HS-27A (cell line): ENCODE measurements at places on chromosomes 3 and 15.

- no peak for DNase-seq
Measured at GRCh38 chr3:59381282-59381681, 331.5 kb upstream of the CFAP20DC start.

DNA sequence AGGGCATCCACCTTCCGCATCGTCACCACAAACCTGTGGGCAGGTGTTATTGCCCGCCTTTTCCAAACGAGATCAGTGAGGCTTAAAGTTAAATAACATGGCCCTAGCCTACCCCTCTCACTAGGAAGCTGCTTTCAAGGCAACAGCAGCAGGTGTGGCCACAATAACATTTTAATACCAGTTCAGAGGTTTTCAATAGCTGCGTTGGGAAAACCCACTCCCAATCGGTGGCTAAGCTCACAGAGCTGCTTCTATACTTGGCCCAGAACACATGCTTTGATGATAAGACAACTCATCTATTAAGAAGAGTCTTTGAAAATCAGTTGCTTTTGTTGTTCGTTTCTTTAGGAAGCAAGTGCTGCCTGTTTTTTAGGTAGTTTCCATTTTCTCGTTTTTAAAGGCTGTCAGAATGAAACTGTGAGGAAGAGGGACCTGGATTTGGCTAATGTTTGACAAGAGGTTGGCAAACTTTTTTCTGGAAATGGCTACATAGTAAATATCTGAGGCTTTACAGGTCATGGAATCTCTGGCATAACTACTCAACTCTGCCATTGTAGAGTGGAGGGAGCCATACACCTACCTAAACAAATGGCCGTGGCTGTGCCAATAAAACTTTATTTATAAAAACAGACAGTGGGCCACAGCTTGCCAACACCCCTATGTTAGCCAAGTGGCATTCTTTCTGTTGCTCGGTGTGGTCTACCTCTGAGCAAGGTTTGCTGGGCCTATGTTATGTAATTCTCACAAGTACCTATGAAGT, 179.6 kb downstream of the FEZF2 start:
- no peak for DNase-seq

DNA sequence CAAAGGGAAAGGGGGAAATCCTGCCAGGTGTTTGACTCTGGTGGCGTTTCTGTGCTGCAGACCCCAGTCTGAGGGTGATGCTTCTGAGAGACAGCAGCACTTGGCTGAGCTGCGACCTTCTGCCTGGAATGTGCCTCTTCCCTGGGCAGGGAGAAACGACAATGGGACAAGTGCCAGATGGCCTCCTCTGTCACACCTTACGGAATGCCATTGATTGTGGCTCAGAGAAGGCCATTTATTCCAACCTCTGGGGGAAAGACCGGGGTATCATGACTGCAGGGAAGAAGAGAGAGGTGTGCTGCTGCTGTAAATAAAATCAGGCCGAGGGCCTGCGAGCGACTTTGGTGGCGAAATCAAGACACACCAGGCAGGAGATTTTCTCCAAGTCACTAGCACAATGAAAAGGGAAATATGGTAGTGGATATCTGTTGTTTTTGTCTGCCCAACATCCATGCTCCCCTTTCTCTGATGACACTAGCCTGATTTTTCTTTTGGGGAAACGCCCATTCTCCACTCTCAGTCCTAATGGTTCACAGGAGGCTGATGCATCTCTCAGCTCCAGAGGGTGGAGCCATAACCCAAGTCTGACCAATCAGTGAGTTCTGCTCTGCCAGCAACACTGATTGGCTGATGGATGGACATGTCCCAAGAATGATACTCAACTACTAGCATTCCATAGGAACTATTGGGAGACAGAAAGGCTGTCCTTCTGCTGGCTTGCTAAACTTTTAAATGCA, 336.1 kb downstream of the FOXP1 start:
- no peak for DNase-seq

DNA sequence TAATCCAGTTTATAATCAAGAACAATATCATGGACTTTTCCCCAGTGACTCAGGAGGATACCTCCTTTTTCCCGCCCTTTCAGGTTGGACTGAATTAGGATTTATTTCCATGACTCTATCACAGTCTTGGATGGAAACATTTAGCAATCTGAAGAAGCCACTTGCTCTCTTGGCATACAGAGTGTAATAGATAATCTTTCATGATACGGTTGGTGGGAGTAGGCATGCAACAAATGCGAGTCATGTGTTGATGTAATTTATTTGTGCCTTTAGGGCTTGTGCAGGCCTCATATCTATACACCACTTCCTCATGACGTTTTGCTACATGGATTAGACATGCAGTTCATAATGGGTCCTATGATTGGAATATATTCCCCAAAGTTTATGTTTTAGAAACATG, 54.2 kb upstream of the MCTP2 start:
- no peak for DNase-seq

DNA sequence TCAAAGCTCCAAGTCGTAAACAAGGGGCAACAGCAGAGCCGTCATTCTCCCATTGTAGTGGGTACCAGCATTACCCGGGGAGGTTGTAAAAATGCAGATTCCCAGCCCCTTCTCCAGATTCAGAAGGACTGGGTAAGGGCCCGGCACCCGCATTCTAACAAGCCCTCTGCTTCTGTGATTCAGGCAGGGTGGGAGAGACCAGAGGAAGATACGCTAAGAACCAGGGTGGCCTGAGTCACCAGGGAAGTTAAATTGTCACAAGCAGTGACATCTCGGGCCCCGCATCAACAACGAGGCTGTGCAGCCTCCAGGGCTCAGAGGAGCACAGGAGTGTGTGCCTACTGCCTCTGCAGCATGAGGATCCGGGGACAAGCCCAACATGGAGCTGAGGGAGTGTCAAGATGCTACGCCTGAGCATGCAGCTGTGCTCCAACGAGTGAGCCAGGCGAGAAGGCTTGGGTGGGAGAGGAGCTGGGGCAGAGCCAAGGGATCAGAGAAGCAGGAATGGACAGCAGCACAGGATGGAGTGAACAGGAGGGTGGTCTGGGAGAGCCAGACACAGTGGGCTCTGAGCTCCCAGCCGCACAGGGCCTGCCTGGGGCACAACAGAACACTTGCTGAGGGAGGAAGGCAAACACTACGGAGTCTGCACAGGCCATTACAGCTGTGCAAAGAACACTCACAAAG, 68.5 kb downstream of the CPN2 start:
- no peak for DNase-seq

DNA sequence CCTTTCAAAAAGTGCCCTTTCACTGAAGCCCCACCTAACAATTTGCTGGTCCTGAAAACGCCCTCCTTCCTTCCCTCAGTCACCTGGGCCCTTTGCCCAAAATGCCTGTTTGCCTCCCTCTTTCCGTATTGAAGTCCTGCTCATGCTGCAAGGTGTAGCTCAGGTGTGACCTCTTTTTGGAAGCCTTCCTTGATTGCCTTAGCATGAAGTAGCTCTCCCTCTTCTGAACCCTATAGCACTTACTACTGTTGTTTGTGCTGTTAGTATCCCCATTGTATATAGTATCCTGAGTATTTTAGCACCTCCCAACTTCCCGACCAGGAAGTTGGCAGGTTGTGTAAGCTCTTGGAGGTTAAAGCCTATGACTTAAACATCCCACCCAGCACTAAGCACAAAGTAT, 1.7 kb downstream of the PLS1 start:
- no peak for DNase-seq

DNA sequence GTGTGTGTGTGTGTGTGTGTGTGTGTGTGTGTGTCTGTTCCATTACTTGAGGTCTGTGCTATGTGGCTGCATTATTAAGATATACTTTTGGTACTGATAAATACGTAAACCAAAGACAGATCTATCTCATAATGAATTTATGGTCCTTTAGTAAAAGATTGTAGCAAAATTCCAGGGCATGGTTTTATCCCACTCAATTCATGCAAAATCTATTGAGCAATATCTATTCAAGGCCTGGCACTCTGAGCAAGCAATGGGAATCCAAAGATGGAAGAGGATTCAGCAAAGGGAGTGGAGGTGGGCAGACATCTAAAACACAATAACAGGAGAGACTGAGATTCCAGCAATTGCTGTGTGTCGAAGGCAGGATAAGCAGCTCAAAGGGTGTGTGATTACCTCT, 86.8 kb downstream of the RFTN1 start:
- no peak for DNase-seq

DNA sequence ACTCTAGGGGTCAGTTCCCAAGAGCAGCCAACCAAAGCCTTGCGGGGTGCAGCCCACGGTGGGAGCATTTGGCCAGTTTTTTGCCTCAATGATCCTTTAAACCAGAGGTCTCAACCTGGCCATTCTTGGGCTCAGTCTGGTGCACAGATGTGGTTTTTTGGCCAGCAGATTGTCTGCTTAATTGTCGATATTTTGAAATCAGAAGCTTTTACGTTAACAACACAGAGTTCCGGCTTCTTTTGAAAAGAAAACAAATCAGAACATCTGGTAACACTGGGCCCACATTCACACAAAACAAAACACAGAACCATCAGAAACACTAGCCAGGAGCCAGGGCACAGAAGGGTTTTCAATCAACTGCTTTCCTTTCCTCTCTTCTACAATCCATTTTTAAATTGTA, 127.7 kb downstream of the XXYLT1 start:
- DNase-seq = no peak

GRCh38 chr3:180383332-180384020, 218.5 kb upstream of the TTC14 start:
- DNase-seq = no peak

DNA sequence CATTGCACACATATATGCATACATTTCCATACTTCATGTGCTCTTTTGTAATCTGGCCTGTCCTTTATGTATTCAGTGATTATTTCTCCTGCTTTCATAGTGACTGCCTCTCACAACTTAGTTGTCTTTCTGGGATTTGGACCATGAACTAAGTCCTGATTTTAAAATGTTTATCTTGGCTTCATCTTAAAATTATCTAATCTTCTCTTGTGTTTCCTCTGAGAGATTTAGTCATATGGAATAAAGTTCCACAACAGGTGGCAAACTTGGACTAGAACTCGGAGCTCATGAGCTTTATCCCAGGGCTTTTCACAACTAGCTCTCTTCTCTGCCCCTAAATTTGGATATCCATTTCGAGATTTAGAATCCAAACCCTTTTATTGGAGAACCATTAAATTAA, 44.3 kb downstream of the U2SURP start:
- no peak for DNase-seq

DNA sequence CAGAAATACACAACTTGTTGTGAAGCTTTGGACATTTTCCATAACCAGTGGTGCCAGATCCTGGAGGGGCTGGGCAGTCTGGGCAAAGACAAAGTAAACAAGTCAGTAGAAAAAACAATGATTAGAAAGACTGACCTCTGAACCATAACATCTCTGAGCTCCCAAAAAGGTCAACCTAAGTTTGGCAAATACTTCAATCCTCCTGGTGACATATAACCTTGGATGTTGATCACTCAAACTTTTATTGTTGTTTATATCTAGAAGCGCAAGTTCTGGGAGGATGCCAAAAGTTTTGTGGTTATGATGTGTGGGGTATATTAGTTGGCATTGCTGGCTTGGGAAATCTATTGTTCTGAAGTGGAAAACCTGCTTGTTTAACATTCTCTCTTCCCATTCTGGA, 257.7 kb downstream of the DIPK2A start:
- no peak for DNase-seq

GRCh38 chr3:4314688-4315087, 11.5 kb downstream of the SETMAR start:
- no peak for DNase-seq

- DNase-seq = no peak
Measured at GRCh38 chr3:180749796-180750195, 70.5 kb upstream of the CCDC39 start.

- DNase-seq = no peak
Measured at GRCh38 chr3:78633626-78634025, 1134.2 kb downstream of the ROBO1 start.

- DNase-seq = no peak
Measured at GRCh38 chr15:69141833-69142232, 18.6 kb upstream of the GLCE start.

GRCh38 chr3:31196881-31197364, 302.5 kb upstream of the GADL1 start:
- peak; percentile 35 for DNase-seq

DNA sequence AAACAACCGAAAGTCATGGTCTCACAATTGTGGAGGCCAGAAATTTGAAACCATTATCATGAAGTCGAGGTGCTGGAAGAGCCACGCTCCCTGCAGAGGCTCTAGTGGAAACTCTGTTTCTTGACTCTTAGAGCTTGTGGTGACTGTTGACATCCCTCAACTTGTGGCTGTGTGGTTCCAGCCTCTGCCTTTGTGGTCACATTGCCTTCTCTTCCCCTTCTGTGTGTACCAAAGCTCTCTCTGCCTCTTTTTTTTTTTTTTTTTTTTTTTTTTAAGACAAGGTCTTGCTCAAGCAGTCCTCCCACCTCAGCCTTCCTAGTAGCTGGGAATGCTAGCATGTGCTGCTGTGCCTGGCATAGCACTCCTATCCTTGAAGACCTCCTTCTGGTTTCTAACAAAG, 48.7 kb upstream of the CRTC3 start:
- DNase-seq = no peak

- no peak for DNase-seq
Measured at GRCh38 chr3:102756706-102757105, 321.9 kb downstream of the ZPLD1 start.

DNA sequence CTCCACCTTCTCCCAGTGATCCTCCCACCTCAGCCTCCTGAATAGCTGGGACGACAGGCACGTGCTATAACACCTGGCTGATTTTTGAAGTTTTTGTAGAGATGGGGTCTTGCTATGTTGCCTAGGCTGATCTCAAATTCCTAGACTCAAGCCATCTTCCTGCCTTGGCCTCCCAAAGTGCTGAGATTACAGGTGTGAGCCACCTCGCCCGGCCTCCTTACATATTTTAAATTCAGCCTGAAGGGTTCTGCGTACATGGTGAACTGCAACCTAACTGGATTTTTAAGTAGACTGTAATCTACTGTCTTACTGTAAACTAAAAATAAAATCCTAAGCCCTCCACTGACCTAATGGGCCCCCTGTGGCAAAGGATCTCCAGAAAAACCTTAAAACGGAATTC, 34.1 kb downstream of the MASP1 start:
- DNase-seq = no peak

- DNase-seq = no peak
Measured at GRCh38 chr3:139288266-139288821, 55.5 kb upstream of the MRPS22 start.

GRCh38 chr3:178849199-178849910, 222.3 kb downstream of the ZMAT3 start:
- DNase-seq = no peak
